ENCODE measurements at places on chromosomes 7 and 10.

GRCh38 chr7:137036768-137037167 lies 168.3 kb downstream of the CHRM2 start:
- DNase-seq, result no peak

- DNase-seq, result peak; percentile 64
Measured at GRCh38 chr7:4682621-4683042, 537 bp downstream of the FOXK1 start.

DNA sequence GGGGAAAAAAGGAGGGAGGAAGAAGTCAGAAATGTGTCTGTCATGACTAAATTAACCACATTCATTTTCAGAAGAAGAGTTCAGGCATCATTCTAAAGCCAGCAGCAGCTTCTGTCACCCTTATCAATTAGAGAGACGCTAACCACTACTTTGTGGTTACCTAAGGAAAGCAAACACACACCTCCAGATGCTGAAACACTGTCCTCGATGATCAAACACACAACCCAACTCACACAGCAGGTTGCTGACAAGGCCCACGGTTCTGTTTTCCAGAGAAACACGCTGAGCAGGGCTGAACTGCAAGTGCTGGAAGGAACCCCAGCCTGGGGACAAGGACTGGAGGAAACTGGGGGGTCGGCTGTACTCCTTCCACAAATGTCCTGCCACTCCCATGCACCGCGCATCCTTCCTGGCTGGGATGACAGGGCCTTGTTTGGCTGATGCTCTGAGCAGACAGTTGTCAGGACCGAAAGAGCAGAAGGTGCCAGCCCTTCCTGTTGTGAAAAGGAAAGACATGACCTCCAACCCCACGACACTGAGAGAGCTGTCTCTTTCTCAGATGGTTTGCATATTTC lies 36.6 kb downstream of the PRKCQ start:
- no peak for DNase-seq

GRCh38 chr7:147605323-147605722 lies 985.2 kb upstream of the C7orf33 start:
- DNase-seq, result no peak

GRCh38 chr10:122499491-122499941 lies 38.2 kb downstream of the HTRA1 start:
- peak; percentile 50 for DNase-seq

DNA sequence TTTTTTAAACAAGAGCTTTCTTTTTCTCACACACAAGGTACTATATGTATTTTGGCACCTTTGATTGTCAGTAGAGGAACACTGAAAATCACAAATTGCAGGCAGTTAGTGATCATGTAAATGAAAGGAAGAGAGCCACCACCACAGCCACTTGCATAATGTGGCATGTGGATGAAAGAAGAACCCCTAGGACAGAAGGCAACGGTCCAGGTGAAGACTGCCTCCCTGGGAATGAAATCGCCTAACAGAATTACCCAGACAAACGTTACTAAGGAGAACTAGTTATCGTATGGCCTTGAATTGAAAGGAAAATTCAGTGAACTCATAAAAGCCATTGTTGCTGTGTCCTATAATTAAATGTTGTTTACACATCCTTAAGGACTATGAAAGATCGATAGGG lies 41.2 kb upstream of the PTPRZ1 start:
- DNase-seq, result no peak

GRCh38 chr10:109726473-109726872 lies 196.8 kb downstream of the XPNPEP1 start:
- no peak for DNase-seq

- DNase-seq, result no peak
Measured at GRCh38 chr7:5652829-5653228, 128.6 kb downstream of the RNF216 start.

DNA sequence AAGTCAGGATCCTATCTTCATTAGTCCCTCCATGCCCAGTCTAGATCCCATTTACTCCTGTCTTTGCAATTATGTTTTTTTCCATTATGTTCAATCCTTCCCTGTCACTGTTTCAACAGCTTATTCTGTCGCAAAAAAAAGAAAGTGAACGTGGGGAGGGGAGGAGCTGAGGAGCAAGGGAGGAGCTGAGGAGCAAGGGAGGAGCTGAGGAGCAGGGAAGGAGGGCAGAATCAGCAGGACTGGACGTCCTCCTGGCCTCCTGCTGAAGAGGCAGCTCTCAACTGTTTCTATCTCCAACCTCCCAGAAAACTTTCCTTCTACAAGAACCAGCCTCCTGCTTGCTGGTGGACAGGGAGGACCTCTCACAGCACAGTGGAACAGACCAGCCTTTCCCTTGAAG lies 26.0 kb downstream of the LARP4B start:
- peak; percentile 12 for DNase-seq

DNA sequence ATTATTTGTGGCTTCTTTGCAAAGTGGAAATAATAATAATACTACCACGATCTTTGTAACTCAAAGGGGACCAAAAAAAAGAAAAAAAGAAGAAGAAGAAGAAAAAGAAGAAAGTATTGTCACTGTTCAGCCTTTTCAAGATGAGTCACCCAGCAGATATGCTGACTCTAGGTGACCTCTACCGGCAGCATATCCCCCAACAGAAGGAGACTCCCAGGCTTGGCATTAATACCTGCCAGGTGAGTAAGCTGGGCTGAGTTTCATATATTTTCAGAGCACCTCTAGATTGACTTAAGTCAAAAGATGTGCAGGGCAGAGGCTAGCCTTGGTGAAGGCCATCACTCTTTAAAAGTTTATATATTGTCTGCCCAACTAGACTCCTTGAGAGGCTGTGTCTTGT lies 30.4 kb upstream of the GPR26 start:
- no peak for DNase-seq

DNA sequence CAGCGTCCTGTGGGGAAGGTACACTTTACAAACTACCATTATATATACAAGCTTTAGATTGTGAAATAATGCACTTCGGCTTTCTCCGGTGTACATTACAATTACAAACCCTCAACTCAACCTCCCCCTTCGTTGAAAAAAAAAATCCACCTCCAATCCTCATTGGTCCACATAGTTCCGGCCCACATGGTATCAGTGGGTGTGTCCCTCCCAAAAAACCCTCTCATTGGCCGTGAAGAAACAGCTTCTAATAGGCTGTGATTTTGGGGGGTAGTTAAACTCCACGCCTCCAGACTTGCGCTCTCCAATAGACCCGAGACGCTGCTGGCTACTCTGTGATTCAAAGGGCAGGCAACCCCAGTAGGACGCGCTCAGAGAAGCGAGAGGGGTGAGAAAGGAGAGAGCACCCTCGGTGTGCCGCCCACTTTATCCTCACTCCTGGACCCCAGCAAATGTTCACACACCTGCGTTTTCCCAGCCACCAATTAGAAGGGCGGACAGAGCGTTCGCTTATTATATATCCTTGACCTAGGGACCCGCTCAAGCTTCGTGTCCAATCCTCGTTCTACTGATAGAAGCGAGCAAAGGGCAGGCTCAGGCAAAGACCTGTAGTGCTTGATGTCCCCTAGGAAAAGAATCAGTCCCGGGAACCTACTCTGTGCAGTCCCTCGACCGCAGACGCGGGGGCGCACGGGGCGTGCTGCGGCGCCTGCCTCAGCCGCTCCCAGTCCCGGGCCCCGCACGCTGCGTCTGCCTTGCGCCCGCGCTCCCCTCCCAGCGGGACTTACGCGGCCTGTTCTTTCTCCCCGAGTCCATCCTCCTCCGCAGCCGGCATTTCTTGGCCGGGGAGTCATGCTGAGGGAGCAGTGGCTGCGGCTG lies 991 bp downstream of the PANK1 start:
- peak; percentile 99 for DNase-seq

DNA sequence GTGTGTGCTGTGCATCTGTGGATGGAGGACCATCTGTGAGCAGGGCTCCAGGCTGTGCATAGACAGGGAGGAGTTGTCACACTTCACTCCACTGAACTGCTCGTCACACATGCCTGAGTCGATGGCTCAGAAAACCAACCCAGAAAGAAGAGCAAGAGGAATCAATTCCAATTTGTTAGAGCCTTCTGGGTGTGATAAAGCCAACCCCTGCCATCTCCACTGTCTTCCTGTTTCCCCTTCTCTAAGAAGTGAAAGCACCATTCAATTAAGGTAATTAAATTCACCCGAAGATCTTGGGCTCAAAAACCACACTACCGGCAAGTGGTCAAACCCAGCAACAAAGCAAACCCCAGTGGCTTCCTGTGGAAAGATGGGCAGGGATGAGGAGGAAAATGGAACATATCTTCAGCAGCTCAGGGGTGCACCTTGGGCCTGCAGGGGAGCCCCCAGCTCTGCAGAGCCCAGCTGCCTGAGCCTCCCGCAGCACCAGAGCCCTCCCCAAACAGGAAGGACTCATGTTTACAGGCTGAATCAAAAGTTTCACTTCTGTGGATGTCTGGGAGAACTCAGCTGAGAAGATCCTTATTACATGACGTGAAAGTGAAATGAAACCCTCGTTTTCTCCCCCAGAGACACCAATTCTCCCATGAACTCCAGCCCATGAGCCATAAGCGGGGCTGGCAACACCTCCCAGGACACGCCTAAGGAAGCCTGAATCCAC lies 10.9 kb downstream of the C10orf71 start:
- DNase-seq, result no peak

GRCh38 chr10:33334805-33335550 lies 511 bp upstream of the NRP1 start:
- DNase-seq, result peak; percentile 93

DNA sequence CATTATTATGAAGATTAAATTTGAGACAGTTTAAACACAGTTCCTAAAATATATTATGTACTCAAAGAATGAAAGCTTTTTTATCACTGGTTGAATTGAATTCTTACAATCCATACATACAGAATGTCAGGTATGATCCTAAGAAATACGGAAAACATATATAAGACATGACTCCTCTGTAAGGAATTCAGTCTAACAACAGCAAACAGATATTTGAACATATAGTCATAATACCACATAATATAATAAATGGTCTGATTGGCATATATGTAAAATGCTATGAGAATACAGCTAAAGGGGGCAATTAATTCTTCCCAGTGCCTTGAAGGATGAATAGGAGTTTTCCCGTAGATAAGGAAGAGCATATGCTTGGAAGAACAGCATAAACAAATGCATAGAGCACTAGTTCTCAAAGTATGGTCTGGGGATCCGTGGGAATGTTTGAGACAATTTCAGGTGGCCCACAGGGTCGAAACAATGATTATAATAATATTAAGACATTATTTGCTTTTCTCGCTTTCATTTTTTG lies 10.6 kb upstream of the ARID5B start:
- DNase-seq, result no peak

- no peak for DNase-seq
Measured at GRCh38 chr10:618229-618989, 71.1 kb downstream of the DIP2C start.

DNA sequence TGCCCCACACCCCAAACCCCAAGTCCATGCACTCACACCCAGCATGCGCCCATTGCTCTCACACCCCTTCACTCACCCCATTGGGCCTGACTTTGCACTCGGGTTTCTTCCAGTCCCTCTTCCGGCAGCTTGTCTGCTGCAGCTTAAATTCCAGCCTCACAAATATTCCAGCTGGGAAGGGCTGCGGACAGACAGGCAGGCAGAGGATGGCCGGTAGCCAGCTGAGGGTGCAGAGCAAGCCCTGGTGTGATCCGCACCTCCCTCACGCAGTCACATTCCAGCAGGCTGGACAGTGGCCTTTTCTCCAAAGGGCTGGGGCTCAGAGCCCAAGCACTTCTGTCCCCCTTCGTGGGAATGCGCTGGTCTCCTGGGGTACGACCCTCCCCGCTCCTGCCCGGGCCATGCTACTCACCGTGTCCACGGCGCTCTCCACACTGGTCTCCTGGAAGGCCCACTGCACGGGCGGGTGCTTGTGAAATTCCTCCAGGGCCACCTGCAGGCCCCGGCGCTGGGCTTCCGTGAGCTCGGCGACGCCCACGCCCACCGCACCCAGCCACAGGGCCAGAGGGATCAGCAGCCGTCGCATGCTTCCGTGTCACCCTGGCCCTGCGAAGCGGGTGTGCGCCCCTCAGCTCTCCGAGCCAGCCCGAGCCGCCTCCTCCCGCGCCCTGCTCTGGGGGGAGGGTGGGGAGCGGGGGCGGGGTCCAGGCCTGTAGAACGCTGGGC lies 1.2 kb downstream of the RARRES2 start:
- DNase-seq, result peak; percentile 27

DNA sequence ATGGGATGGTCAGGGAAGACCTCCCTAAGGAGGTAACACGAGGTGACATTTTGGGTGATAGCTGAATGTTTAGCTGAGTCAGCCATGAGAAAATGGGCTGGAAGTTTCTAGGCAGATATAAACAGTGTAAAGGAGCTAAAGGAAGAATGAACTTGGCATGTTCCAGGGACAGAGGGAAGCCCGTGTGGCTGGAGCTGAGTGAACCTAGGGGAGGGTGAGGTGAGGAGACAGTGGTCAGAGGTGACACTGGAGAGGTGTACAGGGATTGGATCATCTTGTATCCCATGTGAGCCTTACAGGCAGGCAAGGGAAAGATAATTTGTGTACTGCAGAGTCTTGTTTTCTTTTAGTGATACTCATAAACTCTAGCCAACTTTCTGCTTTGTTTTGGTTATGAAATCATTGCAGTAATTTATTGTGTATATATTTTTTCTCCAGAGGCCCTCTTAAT lies 1.8 kb downstream of the STARD3NL start:
- no peak for DNase-seq

GRCh38 chr10:59896191-59896590 lies 10.2 kb downstream of the CCDC6 start:
- DNase-seq, result no peak

GRCh38 chr10:103551619-103552602 lies 58.4 kb downstream of the NEURL1 start:
- DNase-seq, result no peak

- peak; percentile 37 for DNase-seq
Measured at GRCh38 chr7:131355917-131356777, 28.5 kb downstream of the MKLN1 start.

DNA sequence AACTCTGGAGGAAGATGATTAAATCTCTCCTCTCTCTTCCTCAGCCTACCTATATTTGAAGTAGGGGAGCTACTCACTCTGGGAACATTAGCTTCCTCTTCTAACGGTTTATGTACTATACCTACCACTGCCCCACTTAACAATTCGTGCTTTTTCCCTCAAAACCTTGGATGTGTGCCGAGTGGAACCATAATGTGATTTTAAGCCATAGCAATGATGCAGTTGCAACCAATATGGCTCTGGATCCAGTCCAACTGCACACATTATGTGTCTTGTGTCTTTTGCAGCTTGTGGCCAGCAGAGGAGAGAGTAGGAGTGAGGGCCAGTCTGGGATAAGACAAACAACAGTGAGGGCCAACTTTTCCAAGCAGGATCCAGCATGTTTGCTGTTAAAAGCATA lies 170.7 kb downstream of the GATA3 start:
- DNase-seq, result no peak

- no peak for DNase-seq
Measured at GRCh38 chr7:52260046-52260665, 775.3 kb upstream of the POM121L12 start.

Data from iris pigment epithelial cell (primary cell).